ENCODE measurements at places on chromosomes 1 and 21. TPM values are rescaled to one million over a fixed set of nuclear protein-coding genes. Genes with fewer than 3 reads are reported as not detected.

- no peak for DNase-seq
Observed at GRCh38 chr1:172905452-172905851, 145.3 kb downstream of the TNFSF18 start.

Gene ITPKB
- 1.4 TPM for total RNA-seq

Gene UMODL1
- total RNA-seq: not detected

Gene PTGFR
- total RNA-seq: 0.12 TPM

DNA sequence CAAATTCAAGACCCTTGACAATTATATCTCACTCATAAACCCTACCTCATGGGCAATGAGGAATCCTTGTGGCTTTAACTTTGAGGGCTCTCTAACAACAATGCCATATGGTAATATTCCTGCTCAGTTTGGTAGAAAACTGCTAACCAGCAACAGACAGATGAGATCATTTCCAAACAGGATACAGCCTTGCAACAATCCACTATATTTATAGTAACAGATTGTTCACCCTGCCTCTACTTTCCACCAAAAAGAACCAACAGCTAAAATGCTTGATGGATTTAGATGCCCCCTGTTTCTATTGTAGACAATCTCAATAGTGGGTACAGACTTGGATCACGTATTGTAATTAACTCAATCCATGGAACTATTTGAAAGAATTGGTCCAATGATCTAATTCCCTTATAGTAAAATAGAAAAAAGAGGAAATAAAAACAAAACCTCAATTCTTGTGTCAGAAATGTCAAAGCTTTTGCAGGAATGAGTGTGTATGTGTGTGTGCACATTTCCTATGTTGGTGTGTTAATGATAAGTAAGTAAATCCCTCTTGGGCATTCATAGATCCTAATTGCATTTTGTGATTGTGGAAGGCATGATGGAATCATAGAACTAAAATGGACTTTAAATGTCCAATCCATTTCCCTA lies 100.0 kb upstream of the EDEM3 start:
- no peak for DNase-seq

Gene COL8A2
- total RNA-seq: 0.12 TPM

Measured in NCI-H460 (cell line).